A673 (cell line): ENCODE measurements at places on chromosomes 6 and 20.

DNA sequence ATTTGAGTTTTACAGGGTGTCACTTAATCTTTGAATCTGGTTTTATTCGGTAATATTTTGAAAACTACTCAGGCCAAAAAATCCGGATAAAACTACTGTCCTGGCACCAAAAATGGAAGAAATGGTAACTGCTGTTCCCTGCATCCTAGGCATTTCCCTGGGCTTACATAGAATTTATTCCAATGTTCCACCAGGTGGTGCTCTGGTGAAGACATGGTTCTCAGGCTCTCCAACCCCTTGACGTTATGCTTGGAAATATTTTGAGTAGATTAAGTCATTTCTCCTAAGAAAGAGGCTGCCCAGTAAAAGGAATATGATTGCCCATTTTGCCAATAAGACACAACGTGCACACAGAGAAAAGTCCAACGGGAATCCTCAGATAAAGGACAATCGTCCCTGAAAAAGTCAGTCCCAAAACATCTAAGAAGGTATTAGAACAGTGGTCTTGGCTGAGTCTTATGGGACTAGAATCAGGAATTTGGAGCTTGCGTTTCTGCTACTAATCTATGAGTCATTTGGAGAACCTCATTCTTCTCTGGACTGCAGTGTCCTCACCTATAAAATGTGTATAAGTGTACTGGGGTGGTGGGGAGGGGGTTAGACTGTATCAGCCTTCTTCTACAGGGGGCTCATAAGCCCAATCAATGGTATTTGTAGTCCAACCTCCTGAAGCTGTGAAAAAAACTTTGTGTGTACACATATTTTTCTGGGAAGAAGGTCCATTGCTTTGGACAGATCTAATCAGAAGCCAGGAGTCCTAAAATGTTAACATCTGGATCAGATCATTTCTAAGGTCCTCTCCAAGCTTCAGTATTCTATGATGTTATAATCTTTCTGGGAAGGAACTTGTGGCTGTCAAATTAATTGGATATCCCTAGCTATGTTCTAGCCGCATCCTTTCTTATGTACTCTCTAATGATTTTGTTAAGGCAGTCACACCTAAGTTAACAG is 131.0 kb upstream of the BMP2 start:
- peak; percentile 48 for DNase-seq

DNA sequence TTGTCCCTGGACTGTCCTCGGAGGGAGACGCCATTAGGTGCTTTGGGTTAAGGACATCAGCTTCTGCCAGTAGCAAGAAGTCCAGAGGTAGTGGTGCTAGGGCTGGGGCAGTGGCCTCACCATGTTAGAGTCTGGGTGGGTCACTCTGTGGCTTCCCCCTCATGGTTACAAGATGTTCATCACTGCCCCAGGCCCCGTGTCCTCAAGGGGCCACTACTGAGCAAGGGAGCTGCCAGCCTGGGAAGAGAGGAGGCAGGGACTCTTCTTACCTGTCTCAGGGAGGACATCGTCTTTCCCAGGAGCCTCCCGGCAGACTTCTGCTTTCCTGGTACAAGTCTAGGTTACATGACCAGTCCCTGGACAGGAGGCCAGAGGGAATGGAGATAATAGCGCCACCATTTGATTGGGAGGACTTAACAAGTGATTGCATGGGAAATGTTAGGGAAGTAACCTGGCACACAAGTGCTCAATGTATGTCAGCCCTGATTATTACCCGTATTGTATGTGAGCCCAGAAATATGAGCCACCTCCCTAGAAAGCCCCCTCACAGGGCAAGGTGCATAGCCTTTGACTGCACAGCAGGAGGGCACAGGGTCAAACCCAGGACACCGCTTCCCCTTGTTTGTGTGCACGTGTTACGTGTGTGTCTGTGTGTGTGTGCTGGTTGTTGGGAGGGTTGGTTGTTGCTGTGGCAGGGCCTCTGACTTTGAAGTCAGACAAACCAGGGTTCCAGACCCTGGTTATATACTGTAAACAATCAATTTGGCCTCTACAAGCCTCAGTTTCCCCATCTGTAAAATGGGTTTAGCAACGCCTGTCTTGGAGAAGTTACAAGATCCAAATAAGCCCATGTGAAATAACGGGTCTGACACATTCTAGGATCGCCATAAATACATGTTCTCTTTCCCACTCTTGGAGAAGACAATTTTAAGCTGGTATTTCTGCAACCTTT is 30.0 kb downstream of the SIRPA start:
- DNase-seq: no peak

DNA sequence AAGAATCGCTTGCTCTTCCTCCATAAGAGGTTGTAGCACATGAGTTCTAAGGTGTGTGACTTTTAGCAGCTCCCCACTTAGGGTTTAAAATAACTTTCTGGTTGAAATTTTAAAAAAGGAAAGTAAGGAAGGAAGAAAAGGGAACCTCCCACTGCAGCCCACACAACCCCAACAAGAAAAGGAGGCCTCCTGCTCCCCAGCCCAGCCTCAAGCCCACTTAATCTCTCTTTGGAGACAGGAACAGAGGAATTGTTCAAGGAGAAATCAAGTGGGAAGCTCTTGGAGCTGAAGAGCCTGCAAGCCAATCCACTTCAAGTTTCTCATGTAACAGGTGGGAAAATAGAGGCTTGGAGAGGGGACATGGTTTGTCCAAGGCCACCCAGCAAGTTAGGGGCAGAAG is 39.1 kb upstream of the PREX1 start:
- no peak for DNase-seq

DNA sequence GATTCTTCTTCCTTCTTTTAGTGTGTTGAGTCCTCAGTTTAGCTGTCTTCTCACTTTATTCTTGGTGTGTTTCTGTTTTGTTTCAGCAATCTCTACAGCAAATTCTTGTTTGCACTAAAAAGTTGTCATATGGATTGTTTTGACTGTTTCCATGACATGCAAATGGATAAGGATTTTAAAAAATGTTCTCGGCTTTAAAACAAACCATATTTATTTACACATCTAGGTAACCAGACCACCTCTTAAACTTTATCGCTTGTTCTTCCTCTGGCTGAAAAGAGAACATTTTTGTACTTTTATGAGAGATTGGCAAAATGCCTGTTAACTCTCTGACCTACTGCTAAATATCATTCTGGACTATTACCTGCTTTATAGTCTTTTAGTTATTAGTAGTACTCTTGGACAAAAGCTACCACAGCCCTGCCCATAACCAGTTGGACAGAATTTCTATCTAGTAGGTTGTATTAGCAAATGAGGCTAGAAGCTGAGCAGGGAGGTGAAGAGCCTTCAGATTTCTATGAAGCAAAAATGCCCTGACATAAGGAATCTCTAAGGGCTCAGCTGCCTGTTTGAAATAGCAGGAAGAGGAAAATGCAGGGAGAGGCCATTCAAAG is 268.3 kb downstream of the CD109 start:
- DNase-seq: no peak

DNA sequence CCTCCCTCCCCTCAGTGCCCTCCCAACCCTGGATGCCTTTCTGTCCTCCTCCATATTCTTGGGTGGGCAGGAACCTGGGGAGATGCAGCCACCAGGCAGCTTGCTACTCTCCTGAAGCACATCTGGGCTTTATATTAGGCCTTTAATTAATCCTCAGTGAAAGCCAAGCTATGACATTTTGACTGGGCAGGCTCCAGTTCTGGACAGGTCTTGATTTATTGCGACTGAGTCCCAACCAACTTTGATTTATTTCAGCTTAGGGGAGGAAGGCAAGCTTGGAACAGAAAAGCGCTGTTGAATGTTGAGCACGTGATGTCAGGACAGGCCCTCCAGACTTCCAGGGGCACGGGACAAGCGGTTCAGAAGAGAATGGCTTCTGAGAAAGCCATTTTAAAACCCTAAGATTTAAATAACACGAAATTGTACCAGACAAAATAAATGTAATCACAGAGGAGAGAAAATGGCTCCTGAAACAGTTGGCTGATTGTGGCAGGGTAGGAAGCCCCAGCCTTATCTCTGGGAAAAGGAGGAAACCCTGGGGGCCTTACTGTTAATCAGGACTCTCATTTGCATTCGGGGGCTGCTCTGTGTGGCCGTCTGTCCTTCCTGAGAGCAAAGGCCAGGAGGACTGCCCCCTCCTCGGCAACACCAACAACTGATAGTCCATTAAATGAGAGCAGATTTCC is 294.2 kb downstream of the FOXC1 start:
- DNase-seq: no peak

- no peak for DNase-seq
These were observed 34.2 kb downstream of the ABHD12 start for GRCh38 chr20:25356271-25356933.

GRCh38 chr6:127031511-127031910 is 87.0 kb upstream of the RSPO3 start:
- DNase-seq: no peak

DNA sequence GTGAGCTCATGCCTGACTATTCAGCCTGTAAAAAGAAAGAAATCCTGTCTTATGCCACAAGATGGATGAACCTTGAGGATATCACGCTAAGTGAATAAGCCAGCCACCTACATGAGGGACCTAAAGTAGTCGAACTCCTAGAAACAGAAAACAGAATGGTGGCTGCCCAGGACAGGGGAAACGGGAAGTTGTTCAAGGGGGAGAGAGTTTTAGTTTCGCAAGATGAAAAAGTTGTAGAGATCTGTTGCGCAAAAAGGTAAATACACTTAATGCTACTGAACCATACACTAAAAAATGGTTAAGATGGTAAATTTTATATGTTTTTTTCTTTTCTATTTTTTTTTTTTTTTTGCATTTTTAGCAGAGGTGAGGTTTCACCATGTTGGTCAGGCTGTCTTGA is 74.1 kb upstream of the RALY start:
- DNase-seq: no peak

- DNase-seq: peak; percentile 82
These were observed 182.5 kb downstream of the MAFB start for GRCh38 chr20:40506537-40506939.

GRCh38 chr20:42435230-42435629 is 754.5 kb downstream of the PTPRT start:
- no peak for DNase-seq

DNA sequence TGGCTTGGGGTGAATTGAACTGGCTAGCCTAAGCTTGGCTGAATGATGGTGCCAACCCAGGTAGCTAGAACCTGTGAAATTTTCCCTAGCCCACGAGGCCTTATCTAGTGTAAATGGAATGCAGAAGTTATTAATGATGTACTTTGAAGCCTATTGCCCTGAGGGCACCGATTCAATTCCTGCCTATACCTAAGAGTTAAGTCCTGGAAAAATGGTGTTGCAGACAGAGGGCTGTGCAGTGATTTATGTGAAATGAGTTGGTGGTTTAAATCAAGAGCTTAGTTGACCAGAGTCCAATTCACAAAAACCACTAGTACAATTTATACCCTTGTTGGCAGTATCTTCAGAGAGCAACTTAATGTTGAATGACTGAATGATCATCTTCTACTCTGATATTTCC is 373.8 kb upstream of the JAG1 start:
- DNase-seq: no peak

DNA sequence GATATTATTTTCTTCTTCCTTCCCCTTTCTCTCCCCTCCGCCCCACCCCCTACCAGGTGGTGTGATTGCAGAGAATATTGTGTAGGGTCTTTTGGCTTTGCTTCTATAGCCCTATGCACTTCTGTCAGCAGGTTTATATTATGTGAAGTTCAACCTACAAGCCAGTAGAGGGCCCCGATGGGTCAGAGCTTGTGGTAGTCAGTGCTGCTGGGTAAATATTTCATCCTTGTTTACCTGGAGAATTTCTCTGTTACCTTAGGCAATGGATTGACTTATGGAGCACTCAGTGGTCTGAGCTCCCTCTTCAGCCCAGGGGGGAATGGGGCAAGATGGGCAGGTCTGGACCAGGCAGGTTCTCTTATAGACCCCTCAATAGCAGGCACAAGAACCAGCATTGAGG is 720.9 kb downstream of the GRIK2 start:
- DNase-seq: peak; percentile 48

GRCh38 chr6:74597266-74597665 is 608.6 kb downstream of the COL12A1 start:
- peak; percentile 62 for DNase-seq

- no peak for DNase-seq
These were observed 82.9 kb downstream of the AGPAT4 start for GRCh38 chr6:161191007-161191406.

DNA sequence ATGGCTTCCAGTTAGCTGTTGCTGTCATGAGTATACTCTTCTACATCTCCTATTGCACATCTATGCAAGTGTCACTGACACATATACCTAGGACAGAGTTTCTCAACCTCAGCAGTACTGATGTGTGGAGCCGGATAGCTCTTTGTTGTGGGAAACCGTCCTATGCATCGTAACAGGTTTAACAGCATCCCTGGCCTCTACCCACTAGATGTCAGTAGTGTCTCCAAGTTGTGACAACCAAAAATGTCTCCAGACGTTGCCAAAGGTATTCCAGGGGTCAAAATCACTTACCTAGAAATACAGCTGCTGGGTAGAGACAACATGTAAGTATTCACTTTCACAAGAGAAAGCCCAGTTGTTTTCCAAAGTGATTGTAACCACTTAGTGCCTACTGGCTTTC is 637.6 kb downstream of the RNF144B start:
- peak; percentile 70 for DNase-seq

GRCh38 chr6:88371480-88371879 is 205.3 kb upstream of the CNR1 start:
- no peak for DNase-seq
